ENCODE measurements at places on chromosomes 2 and 18. TPM values are rescaled to one million over a fixed set of nuclear protein-coding genes. Genes with fewer than 3 reads are reported as not detected.
A peak's percentile ranks its signal among the peaks of the same experiment; 100 is the strongest.

CD8A gene
- not detected for polyA plus RNA-seq

AQP12A gene
- not detected for polyA plus RNA-seq

CLEC4F gene
- not detected for polyA plus RNA-seq

PCARE gene
- not detected for polyA plus RNA-seq

ACAA2 gene
- 165 TPM for polyA plus RNA-seq

SNTG2 gene
- not detected for polyA plus RNA-seq

OXER1 gene
- polyA plus RNA-seq = 7.5 TPM

- no peak overlapping the region for H3K4me3 ChIP-seq
- H3K27ac ChIP-seq = no peak overlapping the region
- H3K27me3 ChIP-seq = no peaks in the 10 kb centered on the region
Observed at GRCh38 chr2:11420671-11421070, 45.3 kb downstream of the E2F6 start.

GRCh38 chr2:133716166-133716565 lies 147.9 kb upstream of the NCKAP5 start:
- H3K4me3 ChIP-seq = no peak overlapping the region
- no peaks in the 10 kb centered on the region for H3K27me3 ChIP-seq
- DNase-seq = no peak
- no peaks in the 10 kb centered on the region for H3K4me1 ChIP-seq
- H3K36me3 ChIP-seq = no peaks in the 10 kb centered on the region

DNA sequence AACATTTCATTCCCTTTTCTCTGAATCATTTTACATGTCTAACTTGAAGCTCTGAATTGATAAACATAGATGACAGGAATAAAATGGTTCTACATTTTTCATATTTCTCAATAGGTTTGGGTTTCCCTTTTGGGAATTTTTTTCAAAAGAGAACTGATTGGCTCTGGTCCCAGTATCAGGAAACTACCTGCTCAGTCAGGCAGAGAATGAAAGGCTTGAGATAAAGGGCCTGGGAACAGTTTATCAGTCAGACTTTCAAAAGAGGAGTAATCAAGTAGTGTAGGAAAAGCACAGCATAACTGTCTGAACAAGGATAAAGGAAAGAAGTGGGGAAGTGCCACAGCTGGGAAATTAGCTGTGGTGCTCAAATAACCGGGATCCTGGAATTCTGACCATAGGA lies 28.3 kb upstream of the CCL20 start:
- no peak for DNase-seq
- H3K27ac ChIP-seq = no peak overlapping the region
- no peak overlapping the region for H3K4me3 ChIP-seq
- H3K27me3 ChIP-seq = no peaks in the 10 kb centered on the region

GRCh38 chr2:218792433-218792832 lies 10.5 kb downstream of the CYP27A1 start:
- no peaks in the 10 kb centered on the region for H3K36me3 ChIP-seq
- H3K4me1 ChIP-seq = no peaks in the 10 kb centered on the region
- H3K4me3 ChIP-seq = no peak overlapping the region
- H3K27me3 ChIP-seq = no peaks in the 10 kb centered on the region
- DNase-seq = no peak

- no peak overlapping the region for H3K4me3 ChIP-seq
- no peak overlapping the region for H3K27ac ChIP-seq
- no peaks in the 10 kb centered on the region for H3K36me3 ChIP-seq
- no peak for DNase-seq
- H3K4me1 ChIP-seq = no peaks in the 10 kb centered on the region
Observed at GRCh38 chr18:79868811-79869541, 71.2 kb downstream of the KCNG2 start.

- H3K4me3 ChIP-seq = peak overlapping the region; percentile 61
- H3K36me3 ChIP-seq = no peaks in the 10 kb centered on the region
- no peak for DNase-seq
- no peaks in the 10 kb centered on the region for H3K27me3 ChIP-seq
- peaks cover 20% of the 10 kb centered on the region for H3K4me1 ChIP-seq
Observed at GRCh38 chr2:62706721-62707521, 1.4 kb downstream of the EHBP1 start.

DNA sequence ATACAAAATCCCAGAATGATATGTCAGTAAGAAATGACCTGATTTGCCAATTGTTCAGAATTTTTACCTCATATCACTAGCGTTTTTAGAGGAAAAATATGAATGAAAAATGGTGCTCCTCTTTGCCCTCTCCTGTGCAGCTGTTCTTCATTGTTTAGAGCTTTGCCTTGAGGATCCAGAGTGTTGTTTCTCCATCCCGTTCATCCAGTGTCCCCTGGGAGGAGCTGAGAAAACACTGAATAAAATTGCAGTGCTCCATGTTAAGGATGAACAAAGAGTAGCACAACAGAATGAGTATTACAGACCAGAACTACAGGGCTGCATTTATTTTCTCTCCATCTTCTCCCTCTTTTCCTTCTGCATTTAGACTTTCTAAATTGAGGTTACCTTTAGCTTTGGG lies 133.1 kb downstream of the ADCYAP1 start:
- H3K27ac ChIP-seq = no peak overlapping the region
- H3K4me1 ChIP-seq = no peaks in the 10 kb centered on the region

- no peaks in the 10 kb centered on the region for H3K4me1 ChIP-seq
- peak; percentile 34 for DNase-seq
- no peaks in the 10 kb centered on the region for H3K27me3 ChIP-seq
- no peak overlapping the region for H3K27ac ChIP-seq
Observed at GRCh38 chr2:45119038-45119437, 109.8 kb upstream of the SIX2 start.

GRCh38 chr18:22110461-22110924 lies 58.9 kb upstream of the GATA6 start:
- H3K4me3 ChIP-seq = no peak overlapping the region
- no peaks in the 10 kb centered on the region for H3K27me3 ChIP-seq
- H3K27ac ChIP-seq = peak overlapping the region; percentile 66
- H3K4me1 ChIP-seq = peaks cover 15% of the 10 kb centered on the region
- no peaks in the 10 kb centered on the region for H3K36me3 ChIP-seq

DNA sequence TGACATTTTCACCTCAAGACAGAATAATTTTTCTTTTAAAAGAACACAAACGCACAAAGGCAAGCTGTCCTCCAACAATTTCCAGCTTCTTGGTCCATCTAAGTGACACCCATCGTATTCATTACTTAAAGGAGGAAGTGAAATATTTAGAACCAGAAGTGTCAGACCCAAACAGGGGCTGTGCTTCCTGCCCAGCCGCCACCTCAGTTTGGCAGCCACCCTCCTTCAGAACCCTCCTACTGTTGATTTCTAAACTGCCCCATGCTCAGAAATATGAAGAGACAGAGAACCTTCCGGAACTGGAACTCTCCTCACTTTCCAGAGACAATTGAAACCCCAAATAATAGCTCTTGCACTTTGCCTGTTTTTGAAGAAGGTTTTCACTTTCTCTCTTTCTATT lies 734.8 kb upstream of the SALL3 start:
- no peak overlapping the region for H3K27ac ChIP-seq
- H3K36me3 ChIP-seq = no peaks in the 10 kb centered on the region
- peaks cover 6% of the 10 kb centered on the region for H3K4me1 ChIP-seq
- H3K4me3 ChIP-seq = no peak overlapping the region

- H3K27ac ChIP-seq = no peak overlapping the region
- peaks cover 10% of the 10 kb centered on the region for H3K4me1 ChIP-seq
- no peak for DNase-seq
- H3K27me3 ChIP-seq = peaks cover 56% of the 10 kb centered on the region
- H3K4me3 ChIP-seq = no peak overlapping the region
Observed at GRCh38 chr18:79389689-79390088, 6.0 kb upstream of the NFATC1 start.

DNA sequence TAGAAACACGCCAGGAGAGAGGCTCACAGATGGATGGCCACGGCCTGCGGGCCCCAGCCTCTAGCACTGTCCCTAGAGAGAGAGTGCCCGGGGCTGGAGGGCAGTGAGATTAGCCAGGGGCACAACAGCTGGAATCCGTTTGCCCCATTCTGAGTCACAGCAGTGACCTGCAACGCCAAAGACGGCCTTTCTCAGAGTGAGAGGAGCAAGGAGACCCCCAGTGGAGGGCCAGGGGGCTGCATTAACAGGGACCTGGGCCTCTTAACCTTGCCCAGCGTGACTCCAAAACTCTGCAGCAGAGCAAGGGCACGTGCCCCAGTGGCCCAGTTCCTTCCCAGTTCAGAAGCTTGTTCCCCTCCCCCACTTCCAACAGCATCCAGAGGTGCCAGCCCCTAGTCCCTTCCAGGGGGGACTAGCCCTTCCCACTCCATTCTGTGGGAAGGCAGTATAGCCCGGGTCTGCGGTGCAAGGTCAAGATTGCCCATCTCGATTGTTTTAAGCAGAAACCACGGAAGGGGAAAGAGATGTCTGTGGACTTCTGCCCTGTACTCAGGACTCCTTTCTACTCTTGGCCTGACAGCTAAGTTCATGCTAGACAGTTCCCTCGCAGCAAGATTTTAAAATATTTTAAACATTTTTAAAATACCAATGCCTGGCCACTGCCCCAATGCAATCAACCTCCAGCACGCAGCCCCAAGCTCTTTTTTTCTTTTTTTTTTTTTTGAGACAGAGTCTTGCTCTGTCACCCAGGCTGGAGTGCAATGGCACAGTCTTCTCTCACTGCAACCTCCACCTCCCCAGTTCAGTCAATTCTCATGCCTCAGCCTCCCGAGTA lies 50.9 kb upstream of the BIN1 start:
- H3K27ac ChIP-seq = no peak overlapping the region
- H3K4me1 ChIP-seq = peaks cover 25% of the 10 kb centered on the region
- H3K27me3 ChIP-seq = no peaks in the 10 kb centered on the region

DNA sequence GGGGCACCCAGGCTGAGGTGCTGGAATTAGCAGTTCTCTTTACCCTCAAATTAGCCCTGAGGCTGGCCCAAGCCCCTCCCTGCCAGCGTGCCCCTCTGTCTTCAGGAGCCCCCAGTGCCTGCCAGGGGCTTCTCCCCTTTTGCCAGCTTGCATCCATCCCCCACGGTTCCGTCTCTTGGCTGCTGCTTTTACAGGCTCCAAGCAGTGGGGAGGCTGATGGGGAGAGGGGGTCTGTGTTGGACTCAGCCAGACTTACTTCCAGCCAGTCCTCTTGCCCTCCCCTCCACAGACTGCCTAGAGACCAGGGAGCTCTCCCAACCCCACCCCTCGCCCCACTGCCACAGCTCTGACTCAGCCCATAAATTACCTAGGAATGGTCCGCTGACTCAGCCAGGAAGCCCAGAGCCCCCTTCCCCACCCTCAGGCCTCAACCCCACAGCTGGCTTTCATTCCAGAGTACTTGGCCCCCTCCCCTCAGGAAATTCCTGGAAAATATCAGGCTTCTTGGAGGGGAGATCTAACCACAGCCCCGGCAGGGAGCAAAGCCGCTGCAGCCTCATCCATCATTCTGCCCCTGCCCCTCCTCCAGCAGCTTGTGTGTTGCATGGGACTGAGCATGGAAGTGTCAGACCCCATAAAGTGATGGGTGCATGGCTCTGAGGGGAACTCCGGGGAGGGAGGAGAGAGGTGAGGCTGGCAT lies 184.6 kb downstream of the ZFP36L2 start:
- H3K4me1 ChIP-seq = peaks cover 82% of the 10 kb centered on the region
- H3K4me3 ChIP-seq = no peak overlapping the region
- no peaks in the 10 kb centered on the region for H3K36me3 ChIP-seq
- no peaks in the 10 kb centered on the region for H3K27me3 ChIP-seq

- no peak overlapping the region for H3K4me3 ChIP-seq
- no peak for DNase-seq
Observed at GRCh38 chr2:26162963-26163362, 9.9 kb upstream of the GAREM2 start.

DNA sequence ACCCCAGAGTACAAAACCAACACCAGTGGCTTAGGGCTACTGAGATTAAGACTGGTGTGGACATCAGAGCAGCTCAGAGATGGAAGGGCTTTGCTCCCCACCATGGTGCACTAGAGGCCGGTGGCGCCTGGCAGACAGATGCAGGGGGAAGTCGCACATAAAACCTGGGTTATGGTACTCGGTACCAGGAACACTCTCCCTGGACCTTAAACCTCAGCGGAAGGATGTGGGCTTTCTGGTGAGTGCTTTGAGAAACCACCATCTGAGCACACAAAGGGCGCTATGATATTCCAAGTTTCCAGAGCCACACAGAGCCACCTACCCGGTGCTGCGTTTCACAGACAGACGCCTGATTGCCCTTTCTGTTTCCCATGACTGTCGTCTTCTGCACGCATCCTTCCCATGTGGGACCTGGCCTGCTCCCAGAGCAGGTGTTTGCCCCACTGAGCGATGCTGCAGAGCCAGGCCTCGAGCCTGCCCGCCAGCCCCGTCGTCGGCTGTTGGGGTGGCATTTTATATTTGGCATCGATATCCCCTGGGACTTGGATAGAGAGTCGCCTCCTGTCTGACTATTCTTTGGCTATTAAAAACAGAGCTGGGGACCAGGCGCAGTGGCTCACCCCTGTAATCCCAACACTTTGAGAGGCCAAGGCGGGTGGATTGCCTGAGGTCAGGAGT lies 89.5 kb upstream of the ODC1 start:
- H3K4me1 ChIP-seq = no peaks in the 10 kb centered on the region
- no peaks in the 10 kb centered on the region for H3K27me3 ChIP-seq
- H3K36me3 ChIP-seq = no peaks in the 10 kb centered on the region

GRCh38 chr2:29323961-29324360 lies 208.7 kb downstream of the CLIP4 start:
- H3K27ac ChIP-seq = no peak overlapping the region
- DNase-seq = no peak
- no peaks in the 10 kb centered on the region for H3K27me3 ChIP-seq
- H3K4me1 ChIP-seq = no peaks in the 10 kb centered on the region
- no peak overlapping the region for H3K4me3 ChIP-seq

GRCh38 chr2:98161186-98161585 lies 74.2 kb downstream of the VWA3B start:
- H3K4me3 ChIP-seq = no peak overlapping the region
- no peaks in the 10 kb centered on the region for H3K4me1 ChIP-seq
- no peaks in the 10 kb centered on the region for H3K27me3 ChIP-seq
- H3K27ac ChIP-seq = no peak overlapping the region

Measured in hepatocyte (in vitro differentiated cells).